SK-N-DZ (cell line): ENCODE measurements at places on chromosomes 4 and X.

DNA sequence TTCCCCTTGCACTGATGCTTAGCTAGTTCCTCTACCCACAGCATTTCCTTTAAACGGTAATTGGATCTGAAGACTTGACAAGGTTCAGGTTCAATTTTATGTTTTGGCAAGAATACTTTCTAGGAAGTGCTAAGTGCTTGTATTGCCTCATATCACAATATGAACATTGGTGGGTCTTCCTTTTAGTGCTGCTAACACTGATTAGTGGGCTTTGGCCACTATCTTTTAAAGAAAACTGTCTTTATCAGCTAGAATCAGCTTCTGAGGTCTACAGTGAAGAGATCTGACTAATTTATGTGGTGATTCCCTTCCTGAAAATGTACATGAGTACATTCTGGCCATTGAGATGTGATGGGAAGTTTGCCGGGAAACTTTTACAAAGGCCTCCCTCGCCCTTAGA lies 316.7 kb upstream of the KLF3 start:
- DNase-seq: no peak

DNA sequence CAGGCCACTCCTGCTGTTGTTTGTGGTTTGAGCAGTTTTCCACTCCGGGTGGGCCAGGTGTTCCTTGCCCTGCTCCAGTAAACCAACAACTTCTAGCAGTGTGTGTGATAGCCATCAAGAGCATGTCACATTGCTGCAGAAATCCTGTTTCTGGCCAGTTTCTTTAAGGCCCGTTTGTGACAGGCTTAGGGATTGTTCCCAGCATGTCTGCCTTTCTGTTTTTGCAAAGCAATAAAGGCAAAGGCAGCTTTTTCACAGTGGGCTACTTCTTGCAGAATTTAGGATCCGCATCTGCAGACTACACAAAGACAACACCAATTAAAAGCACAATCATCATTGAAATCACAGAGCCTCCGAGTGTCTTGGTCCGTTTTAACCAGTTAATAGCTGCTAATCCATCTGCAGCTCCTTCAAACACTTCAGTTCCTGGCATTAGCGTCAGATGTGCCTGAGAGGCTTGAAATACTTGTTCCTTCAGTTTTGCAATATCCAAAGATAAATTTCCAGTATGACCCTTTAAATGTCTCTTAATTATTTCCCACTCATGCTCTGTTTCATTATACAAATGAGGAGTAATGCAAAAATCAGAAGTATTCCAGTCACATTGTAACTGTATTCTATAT lies 65.1 kb downstream of the ADAM29 start:
- DNase-seq: peak; percentile 1

GRCh38 chr4:182738283-182739047 lies 178.7 kb downstream of the DCTD start:
- DNase-seq: no peak

- DNase-seq: no peak
These were observed 163.4 kb downstream of the ACTRT1 start for GRCh38 chrX:127888767-127889166.

DNA sequence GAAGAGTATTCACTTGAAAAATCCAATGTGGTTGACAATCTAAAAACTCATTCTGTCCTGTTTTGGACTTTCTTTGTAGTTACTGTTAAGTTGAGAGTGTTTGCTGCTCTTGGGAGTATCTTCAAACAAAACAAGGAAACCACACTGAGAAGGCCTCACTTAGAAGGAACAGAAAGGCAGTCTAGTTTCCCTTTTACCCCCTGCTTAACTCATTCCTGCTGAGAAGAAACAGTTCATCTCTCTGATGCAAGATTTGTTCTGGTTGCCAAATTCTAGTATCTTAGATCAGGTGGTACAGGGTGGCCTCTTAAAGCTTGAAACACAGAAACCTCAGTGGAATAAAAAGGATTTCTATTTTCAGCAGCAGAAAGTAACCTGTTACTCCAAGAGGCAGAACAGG lies 41.4 kb downstream of the GUCY2F start:
- DNase-seq: no peak

GRCh38 chr4:7498446-7499200 lies 63.9 kb upstream of the PSAPL1 start:
- DNase-seq: no peak

- no peak for DNase-seq
These were observed 96.5 kb downstream of the PALLD start for GRCh38 chr4:168593399-168593798.

- DNase-seq: no peak
These were observed 83.2 kb downstream of the FUNDC1 start for GRCh38 chrX:44459501-44459900.

- no peak for DNase-seq
These were observed 1447.2 kb downstream of the FSTL5 start for GRCh38 chr4:160716551-160716950.

DNA sequence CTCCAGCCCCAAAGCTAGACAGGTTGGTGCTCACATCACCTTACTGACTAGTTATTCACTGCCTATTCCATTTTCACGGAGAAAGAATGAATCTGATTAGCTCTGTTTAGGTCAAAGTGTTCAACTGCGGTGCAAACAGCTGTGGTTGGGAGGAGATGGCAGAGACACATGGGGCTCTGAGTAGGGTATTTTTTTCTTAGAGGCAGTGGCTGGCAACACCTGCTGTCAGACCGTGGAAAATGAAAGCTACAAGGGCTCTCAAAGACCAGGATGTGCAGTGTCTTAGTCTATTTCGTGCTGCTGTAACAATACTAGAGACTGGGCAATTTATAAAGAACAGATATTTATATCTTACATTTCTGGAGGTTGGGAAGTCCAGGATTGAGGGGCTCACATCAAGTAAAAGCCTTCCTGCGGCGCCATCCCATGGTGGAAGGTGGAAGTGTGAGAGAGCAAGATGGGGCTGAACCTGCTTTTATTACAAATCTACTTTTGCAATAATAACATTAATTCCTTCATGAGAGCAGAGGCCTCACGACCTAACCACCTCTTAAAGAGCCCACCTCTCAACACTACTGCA lies 10.6 kb downstream of the NYX start:
- no peak for DNase-seq

DNA sequence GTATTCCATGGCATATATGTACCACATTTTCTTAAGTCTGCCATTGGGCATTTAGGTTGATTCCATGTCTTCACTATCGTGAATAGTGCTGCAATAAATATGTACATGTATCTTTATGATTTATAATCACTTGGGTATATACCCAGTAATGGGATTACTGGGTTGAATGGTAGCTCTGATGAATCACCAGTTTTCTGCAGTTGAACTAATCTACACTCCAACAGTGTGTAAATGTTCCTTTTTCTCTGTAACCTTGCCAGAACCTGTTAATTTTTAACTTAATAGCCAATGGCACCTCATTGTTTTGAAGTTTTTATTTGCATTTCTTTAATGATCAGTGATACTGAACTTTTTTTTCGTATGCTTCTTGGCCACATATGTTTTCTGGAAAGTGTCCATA lies 152.5 kb downstream of the CCNG2 start:
- no peak for DNase-seq

DNA sequence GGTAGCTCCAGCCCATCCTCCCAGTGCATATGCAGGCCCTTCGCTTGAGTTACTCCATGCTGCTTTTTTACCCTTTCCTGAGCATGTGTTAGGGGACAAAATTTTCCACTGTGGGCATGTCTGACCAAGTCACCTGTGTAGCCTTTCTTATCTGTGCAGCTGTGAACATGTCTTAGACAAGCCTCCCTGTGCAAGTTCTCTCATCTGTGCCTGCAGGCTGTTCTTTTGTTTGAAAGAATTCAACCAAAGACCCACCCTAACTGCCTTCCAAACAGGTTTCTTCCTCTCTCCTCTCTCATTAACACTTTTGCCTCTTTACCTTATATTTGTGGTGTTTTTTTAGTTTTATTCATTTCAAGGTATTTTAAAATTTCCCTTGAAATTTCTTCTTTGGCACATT lies 53.2 kb upstream of the SPIN4 start:
- DNase-seq: no peak

DNA sequence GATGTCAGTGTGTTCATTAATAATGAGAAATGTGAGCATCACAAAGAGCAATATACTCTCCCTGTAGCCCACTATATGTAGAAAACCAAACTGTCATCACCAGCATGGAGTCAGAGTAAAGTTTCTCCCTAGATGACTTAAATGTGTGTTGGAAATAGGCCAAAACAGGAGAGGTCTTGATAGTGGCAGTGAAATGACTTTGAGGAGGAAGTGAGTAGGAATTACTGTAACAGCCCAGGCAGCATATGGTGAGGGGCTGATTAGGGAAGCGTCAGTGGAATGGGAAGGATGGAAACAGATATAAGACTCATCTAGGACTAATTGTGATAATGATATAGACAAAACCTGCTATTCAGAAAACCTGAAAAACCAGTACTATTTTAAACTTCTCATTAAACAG lies 83.9 kb downstream of the ATXN3L start:
- DNase-seq: no peak

GRCh38 chr4:74357965-74358364 lies 7.0 kb upstream of the EREG start:
- DNase-seq: no peak

- DNase-seq: no peak
These were observed 114.8 kb downstream of the STOX2 start for GRCh38 chr4:184019667-184020623.

GRCh38 chr4:173518425-173519102 lies 11.5 kb downstream of the HAND2 start:
- no peak for DNase-seq

DNA sequence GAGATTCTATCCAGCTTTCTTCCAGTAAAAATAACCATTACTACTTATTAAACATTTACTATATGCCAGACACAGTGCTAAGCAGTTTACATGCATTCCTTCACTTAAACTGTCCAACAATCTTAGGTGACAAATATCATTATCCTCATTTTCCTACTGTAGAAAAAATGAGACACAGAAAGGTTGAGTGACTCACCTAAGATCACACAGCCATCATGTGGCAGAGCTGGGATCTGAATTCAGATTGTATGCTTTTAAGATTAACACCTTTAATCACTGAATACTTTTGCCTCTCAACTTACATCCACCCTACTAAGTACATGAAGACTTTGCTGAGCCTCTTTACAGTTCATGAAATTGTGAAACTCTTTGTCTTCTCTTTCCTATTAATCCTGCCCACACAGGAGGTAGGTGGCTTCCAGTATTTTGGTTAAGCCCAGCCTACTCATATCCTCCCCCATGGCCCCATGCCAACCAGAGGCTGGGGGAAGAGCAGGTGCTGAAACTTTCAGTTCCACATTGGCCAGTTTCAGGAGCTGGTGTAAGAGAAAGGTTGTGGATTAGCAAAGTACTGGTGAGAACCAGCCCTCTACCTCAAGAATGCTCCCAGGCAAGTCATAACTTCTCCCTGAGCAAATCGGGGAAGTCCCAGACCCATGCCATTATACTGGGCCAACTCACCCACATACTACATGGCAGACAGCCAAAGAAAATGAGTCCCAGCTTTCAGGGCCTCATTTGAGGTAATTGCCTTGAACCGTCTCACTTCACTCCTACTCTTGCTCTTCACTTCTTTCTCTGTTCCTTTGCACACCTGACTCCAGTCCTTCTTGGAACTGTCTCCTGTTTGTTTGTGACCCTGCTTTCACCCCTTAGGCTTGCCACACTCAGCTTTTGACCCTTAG lies 211.1 kb downstream of the GUCY2F start:
- DNase-seq: no peak

- no peak for DNase-seq
These were observed 120.2 kb upstream of the GPRIN3 start for GRCh38 chr4:89427782-89428181.

DNA sequence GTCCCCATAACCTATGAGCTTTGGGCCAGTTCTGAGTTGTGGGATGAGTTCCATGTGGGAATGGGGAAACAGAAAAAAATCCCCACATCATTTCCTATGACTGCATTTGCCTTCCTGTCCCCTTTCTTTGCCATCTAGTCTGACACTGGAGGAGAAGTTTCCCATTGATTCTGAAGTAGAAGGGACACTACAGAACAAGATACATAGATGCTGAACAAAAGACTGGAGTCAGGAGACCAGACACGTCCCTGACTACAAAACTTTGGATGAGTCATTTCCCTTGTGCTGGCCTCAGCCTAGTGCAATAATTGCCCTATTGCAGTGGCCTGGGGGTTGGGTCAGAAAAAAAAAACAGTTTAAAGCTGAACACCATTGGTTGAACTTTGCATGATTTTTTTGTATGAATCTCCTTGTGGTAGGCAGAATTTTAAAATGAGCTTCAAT lies 22.1 kb downstream of the BEX3 start:
- no peak for DNase-seq

GRCh38 chrX:150753357-150753756 lies 60.2 kb downstream of the MTMR1 start:
- no peak for DNase-seq

- no peak for DNase-seq
These were observed 4.3 kb downstream of the WDR44 start for GRCh38 chrX:118350221-118350620.

DNA sequence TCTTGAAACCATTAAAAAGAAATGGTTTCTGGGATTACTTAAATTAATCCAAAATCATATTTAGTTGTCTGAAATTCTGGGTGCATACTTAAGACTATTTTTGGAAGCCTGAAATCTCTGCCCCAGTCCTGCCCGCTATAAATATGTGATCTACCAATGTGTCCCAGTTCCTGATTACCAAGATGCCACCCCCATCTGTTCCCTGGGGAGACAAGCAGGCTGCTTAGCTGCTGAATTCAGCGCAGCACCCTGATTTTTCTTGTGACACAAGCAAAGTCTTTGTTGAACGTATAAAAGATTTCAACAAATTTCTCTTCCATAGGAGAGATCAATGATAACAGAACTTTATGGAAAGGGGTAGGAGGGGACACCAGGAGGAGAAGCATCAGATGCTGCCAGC lies 100.6 kb upstream of the PRPS2 start:
- DNase-seq: no peak

DNA sequence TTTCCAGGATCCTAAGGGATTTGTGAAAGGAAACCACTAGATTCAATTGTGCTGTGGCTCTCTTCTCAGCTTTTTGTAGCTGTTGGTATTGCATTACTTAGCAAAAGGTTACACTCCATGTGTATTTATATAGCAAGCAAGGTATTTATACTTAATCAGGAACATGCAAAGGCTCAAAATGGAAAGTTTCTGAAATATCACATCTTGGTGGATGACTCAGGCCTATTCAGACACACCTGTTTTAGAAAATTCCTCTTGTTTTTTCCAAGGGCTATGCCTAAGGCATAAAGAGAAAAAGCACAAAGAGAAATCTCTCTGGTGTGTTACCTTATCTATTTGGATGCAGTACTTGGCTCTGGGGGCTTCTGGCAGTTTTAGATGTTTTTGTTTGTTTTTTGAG lies 144.4 kb upstream of the GALNT7 start:
- DNase-seq: no peak

DNA sequence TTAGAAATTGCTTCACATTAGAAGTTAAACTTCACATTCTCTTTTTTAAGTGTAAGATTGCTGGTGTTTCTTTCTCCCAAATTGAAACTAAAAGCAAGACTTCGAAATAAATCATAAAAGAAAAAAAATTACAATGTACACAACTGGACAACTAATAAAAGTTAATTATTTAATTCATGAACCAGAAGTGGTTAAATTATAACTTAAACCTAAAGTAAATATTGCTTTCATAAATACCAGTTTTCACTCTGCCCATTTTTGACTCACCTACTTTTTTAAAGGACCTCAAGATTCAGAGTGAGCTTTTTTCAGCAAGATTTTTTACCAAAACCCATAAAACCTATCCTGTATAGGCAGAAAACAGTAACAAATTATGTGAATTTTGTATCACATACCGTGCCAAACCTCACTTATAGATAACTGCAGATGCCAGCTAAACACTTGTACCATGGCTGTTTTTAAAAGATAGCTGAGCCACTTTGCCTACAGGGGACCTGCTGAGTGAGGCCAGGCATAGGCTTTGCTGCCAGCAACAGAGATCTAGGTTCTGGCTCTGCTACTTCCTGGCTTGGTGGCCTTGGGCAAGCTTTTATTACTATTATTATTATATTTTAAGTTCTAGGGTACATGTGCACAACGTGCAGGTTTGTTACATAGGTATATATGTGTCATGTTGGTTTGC lies 259.8 kb downstream of the NR3C2 start:
- DNase-seq: no peak
